Stimulated activated CD8-positive, alpha-beta memory T cell treated with anti-CD3 and anti-CD28 coated beads, Interleukin-4, amount 100 ng/mL, for 24 hours (primary cell): ENCODE measurements at places on chromosomes 3 and 15.

DNA sequence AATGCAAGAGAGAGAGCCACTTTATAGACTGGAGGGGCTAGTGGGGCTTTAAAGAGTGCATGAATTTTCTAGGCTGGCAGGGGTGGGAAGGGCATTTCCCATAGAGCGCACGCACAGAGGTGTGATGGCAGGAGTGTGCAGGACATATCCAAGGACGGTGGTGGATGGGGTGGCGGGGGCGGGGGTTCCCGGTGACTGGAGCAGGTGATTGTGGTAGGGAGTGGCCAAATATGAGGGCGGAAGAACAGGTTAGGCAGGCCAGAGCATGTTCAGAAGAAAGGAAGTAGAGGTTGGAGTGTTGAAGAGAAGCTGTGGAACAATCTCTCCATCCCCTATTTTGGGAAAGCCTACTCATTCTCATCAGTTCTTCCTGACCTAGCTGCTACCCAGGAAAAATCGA lies 18.1 kb downstream of the FAM81A start:
- DNase-seq: no peak

GRCh38 chr3:100106531-100107141 lies 7.7 kb downstream of the FILIP1L start:
- DNase-seq: no peak

GRCh38 chr15:95291898-95292472 lies 1038.5 kb upstream of the NR2F2 start:
- DNase-seq: no peak

DNA sequence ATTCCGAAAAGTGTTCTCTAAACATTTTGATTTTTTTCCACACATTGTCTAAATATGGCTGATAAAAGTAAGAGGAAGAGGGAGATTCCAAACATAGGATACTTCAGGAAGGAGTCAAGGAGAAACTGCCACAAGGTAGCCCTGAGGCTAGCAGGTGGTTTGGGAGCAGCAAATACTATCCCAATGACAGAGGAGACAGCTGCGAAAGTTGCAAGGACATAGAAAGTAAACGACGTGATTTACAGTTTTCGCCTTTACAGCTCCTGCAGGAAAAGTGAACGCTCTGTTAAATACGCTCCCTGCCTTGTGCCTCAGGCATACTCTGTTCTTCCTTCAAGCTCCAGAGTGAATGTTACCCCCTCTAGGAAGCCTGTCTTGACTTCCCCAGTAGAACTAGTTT lies 3.7 kb upstream of the FETUB start:
- no peak for DNase-seq

GRCh38 chr3:192892981-192893700 lies 24.5 kb downstream of the MB21D2 start:
- peak; percentile 18 for DNase-seq

GRCh38 chr3:160607826-160608225 lies 42.5 kb upstream of the KPNA4 start:
- DNase-seq: no peak

DNA sequence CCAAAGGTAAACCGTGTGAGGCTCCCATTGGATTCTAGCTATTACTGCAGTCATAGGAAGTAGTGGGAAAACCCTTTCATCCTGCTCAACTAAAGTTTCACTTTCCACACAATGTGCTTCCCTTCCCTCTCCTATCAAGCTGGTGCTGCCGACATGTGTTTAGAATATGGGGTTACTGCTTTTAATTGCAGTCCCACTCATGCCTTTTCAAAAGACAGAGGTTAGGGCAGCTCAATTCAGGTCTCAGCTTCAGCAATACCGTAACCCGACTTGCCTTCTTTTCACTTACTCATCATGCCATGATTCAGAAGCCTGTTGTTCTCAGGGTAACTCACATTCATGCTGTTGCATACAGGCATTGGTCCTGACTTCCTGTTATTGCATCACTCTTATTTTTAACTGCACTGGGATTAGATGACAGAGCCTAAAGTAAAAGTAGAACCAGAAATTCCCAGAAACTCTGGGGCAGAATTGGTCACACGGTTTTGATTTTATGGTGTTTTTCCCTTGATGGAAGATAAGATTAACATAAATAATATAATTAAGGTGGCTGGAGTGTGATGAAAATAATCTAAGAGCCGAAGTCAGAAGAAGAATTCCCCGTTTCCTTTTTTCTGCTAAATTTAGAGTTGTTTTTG lies 45.7 kb downstream of the C2CD4B start:
- DNase-seq: no peak

DNA sequence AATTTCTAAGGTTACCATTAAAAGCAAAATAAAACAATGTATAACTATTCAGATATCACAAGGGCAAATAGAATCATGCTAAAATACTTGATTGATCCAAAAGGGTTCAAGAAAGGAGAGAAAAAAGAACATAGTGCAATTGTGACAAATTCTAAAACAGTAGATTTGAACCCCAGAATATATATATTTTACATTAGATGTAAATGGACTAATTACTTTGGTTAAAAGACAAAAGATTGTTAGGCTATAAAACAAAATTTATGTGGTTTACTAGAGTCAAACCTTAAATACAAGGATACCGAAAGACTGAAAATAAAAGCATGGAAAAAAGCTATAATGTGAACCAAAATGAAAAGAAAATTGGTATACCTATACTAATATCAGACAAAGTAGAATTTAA lies 129.3 kb downstream of the ADAMTSL3 start:
- no peak for DNase-seq

DNA sequence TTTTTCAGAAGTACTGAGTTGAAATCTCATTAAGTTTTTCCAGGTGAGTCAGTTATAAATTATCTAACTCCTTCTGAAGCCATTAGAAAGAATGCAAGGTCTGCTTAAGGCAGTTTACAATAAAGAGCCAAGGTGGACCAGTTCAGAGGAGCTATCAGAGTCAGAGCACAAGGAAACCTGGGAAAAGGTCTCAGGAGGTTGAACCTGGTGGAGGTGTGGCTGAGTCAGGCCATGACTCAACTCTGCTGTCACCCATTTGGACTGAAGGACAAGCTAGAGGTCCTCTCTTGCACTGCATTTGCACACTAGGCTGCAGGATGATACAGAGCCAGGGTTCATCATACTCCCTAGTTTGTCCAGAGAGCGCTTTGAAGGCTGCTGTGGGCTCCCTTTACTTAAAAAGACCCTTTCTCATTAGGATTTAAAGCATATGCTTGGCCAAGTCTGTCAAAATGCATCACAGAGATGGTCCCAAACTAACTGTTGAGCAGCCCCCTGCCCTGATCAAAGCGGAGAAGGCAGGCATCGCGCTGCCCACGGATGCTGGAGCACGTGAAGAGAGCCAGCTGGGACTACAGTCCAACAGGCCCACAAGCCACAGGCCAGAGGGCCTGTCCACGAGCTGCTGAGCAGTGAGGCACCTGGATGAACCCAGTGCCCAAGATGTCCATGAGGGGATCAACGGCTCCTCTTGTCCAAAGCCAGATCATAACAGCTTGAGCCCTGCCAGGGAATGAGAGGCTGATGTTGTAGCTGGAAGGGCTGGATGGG lies 26.0 kb upstream of the MRPS22 start:
- DNase-seq: no peak

GRCh38 chr3:157104521-157104920 lies 55.4 kb downstream of the CCNL1 start:
- no peak for DNase-seq

DNA sequence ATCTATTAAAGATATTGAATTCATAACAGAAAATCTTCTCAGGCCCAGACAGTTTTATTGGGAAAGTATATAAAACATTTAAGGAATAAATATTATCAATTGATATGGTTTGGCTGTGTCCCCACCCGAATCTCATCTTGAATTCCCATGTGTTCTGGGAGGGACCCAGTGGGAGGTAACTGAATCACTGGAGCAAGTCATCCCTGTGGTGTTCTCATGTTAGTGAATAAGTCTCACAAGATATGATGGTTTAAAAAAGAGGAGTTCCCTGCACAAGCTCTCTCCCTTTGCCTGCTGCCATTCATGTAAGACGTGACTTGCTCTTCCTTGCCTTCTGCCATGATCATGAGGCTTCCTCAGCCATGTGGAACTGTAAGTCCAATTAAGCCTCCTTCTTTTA lies 160.5 kb downstream of the ANO10 start:
- DNase-seq: no peak

GRCh38 chr3:65685621-65686235 lies 353.0 kb downstream of the MAGI1 start:
- no peak for DNase-seq

DNA sequence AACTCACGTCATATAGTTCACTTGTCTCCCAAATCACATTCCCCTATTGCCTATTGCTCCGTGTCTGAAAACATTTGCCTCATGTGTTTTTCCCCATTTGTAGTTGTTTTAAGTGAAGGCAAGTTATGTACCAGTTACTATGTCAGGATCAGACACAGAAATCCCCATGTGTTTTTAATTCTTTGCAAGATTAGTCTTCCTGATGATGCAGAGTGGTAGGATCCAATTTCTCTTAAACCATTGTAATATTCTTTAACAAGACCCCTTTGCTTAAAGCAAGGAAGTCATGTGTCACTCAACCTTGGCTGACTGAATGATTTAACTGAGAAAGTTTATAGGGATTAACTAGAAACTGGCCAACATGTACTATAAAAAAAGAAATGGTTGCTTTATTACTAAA lies 164.4 kb downstream of the OPA1 start:
- DNase-seq: no peak

DNA sequence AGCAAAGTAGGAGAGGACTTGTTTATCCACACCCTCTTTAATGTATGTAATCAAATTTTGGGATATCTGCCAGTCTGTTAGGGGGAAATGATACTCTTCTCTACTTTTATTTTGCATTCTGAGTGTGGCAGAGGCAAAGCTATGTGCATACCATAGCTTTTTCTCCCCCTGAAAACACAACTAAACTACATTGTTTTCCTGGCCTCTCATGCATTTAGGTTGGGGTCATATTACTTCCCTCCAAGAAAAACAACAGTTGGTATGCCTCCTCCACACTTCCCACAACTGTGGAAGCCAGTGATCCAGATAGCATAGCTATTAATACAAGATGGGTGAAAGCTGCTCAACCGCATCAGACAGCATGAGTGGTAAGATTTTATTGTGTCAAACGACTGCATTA lies 6.9 kb downstream of the RPL15 start:
- DNase-seq: no peak

GRCh38 chr3:186374376-186374775 lies 12.3 kb upstream of the DGKG start:
- no peak for DNase-seq

GRCh38 chr3:188348435-188349244 lies 194.7 kb downstream of the LPP start:
- no peak for DNase-seq

- DNase-seq: no peak
Observed at GRCh38 chr15:63460210-63461155, 43.9 kb upstream of the USP3 start.

DNA sequence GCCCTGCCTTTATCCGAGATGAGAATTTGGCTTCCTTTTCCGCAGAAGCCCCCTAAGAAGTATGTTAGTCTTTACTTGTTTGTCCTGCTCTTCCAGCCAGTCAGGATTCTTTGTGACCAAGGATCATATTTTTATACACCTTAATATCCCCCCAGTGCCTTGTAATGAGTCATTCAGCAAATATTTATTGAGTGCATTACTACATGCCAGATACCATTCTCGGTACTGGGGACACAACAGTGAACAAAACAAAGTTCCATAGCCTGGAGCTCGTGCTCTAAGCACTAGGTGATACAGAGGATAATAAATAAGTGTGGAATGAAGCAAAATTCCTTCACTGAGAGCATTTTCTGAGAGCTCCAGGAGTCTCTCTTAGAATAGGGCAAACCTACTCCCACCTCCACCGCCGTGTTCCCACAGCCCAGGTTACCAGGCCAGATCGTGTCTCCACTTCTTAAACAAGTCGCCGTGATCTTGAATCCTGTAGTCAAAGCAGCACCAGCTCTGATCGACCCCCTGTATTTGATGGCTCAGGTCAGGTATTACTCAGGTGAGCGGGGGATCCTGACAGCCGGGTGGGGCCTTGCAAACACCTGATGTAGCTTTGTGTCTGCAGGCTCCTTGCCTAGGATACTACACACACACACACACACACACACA lies 18.5 kb downstream of the TTC21A start:
- no peak for DNase-seq

DNA sequence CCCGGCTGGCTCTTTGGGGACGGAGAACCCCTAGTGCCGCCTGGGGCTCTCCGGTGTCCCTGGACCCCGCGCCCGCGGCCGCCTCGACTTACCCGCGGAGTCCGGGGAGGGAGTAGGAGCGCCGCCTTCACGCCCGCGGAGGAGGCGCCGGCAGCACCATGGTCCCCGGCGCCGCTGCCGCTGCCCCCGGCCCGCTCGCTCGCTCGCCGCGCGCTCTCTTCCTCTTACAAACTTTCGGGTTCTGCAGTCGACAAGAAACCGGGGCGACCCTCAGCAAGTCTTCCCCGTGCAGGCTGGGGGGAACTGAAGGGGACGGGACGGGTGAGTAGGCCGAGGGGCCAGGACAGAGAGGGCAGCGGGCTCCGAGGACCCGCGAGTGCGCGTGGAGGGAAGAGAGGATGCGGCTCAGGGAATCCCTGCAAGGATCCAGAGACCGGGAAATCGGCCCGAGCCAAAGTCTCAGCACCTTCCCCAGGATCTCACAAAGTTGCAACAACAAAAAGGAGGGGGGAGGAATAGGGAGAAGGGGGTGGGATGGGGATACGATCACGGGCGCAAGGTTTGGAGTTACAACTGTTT lies 2.0 kb downstream of the FOXP1 start:
- peak; percentile 11 for DNase-seq

GRCh38 chr3:188442430-188442829 lies 288.5 kb downstream of the LPP start:
- no peak for DNase-seq

GRCh38 chr3:192091831-192092230 lies 630.9 kb downstream of the PYDC2 start:
- no peak for DNase-seq

DNA sequence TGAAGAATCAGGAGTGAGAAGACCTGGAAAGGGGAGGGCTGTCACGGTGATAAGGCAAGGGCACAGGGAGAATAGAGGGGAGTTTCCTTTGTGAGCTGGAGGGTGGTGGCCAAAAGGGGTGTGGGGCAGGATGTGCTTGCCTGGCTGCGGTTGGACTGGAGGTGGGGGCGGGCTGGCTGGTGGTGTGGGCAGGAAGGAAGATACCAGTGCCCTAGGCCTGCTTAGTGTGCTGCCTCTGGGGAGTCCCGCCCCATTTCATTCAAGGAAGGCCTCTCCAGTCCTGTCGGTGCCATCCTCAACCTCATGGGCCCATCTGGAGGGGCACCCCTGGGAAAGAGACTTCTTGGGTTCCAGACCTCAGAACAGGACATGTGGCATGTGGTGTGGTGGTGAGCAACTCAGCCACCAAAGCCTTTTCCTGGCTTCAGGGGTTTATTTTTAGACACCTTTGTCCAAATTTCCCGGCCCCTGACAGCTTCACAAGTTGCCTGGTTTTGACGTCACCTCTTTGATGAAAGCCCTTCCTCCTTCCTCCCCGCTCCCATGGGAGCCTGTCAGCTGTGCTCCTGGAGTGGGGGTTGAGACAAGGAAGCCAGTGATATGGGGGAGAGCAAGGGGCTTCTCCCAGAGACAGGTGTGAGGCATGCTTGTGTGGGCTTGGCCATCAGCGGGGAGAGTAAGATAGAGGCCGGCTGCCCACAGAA lies 15.6 kb downstream of the TEX264 start:
- DNase-seq: peak; percentile 77
